ENCODE measurements at places on chromosomes 2 and 18.

- DNase-seq: no peak
These were observed 105.7 kb downstream of the KYNU start for GRCh38 chr2:142983174-142983573.

- DNase-seq: no peak
These were observed 420.2 kb downstream of the SUCLG1 start for GRCh38 chr2:84038866-84039265.

- no peak for DNase-seq
These were observed 9.6 kb downstream of the CPLX4 start for GRCh38 chr18:59308938-59309260.

DNA sequence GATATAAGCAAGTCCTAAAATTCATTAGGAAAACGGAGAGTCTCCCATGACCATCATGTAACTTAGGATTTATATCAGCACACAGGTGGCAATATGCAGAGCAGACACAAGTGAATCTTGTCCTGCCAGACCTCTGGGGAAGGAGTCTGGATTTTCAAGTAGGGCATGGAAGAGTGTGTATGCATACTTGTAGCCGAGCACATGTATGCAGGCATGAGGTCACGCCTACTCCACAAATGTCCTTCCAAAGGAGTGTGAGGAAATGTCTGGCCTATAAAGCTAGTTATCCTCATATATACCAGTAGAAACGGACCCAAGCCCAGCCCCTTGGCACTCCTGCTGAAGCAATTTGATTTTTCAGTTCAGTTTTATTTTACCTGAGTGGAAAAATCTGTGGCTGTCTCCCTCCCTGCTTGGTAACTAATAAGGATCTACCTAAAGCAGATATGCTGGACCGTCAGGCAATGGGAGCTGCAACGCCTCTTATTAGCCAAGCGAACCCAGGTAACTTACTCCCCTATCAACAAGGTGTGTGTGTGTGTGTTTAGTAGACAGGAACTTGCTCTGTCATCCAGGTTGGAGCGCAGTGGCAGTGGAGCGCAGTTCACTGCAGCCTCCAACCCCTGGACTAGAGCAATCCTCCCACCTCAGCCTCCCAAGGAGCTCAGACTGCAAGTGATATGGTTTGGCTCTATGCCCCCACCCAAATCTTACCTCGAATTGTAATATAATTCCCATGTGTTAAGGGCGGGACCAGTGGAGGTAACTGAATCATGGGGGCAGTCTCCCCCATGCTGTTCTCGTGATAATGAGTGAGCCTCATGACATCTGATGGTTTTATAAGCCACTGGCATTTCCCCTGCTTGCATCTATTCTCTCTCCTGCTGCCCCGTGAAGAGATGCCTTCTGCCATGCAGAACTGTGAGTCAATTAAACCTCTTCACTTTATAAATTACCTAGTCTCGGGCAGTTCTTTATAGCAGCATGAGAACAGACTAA lies 2.8 kb downstream of the STAT1 start:
- DNase-seq: no peak

DNA sequence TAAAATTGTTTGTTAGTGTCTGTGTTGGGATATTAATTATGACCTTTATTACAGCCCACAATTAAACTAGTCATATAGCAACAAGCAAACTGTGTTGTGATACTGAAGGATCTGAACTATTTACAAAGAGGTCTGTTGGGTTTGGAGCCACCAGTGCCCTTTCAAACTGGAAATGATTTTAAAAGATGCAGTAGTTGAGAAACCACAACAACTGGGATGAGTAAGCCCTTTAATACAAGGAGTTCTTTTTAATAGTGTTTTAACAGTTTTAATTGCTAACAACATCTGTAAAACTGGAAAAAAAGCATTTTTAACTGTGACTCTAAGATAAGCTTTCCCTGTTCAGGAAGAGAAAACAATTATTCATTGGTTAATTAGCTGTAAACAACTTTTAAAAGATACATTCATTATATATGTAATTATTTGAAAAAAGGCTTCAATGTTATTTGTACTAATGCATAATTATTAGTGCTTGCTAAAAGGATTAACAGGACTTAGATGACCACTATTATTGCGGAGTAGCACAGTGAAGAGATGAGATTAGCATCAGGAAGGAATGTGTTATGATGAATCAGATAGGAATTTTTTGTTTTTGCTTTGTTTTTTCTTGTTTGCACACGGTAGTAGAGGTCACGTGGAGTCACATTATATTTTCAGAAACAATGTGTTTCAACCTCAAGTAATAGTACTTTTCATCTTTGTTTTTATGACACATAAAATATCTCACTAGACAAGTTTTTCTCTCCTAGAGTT lies 392.7 kb upstream of the FANCL start:
- no peak for DNase-seq

DNA sequence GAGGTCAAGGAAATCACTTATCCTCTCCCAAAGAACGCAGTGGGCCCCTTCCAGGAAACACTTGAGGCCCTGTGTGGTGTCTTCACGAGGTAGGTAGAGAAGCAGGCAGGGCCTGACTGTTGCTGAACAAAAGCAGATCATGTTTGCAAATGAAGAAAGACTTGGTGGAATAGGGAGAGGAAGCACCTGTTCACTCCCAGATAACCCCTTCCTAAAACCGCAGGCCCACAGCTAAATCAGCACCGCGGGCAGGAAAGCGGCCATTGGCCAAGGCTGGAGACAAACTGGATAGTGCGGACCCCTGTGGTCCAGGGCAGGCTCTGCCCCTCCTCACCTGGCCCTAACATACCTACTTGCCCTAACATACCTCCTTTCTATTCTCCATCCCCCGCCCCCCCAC lies 64.9 kb upstream of the KLHL29 start:
- no peak for DNase-seq
